ENCODE measurements at places on chromosomes 11 and 22.

- DNase-seq: no peak
These were observed 5.6 kb downstream of the OVOL1 start for GRCh38 chr11:65792456-65792855.

- DNase-seq: peak; percentile 58
These were observed 864 bp upstream of the EHBP1L1 start for GRCh38 chr11:65574811-65575567.

DNA sequence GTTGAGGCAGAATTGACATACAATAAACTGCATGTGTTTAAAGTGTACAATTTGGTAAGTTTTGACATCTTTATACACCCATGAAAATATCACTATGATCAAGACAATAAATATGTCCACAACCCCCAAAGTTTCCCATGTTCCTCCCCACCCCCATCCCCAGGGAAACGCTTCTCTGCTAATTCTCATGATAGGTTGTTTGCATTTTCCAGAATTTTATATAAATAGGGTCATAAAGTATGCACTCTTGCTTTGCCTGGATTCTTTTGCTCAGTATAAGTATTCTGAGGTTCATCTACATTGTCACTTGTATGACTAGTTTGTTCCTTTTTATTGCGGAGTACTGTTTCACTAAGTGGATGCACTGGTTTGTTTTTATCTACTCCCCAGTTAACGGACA lies 35.6 kb downstream of the MYEOV start:
- no peak for DNase-seq

GRCh38 chr11:35792148-35792845 lies 129.7 kb downstream of the TRIM44 start:
- DNase-seq: peak; percentile 52

DNA sequence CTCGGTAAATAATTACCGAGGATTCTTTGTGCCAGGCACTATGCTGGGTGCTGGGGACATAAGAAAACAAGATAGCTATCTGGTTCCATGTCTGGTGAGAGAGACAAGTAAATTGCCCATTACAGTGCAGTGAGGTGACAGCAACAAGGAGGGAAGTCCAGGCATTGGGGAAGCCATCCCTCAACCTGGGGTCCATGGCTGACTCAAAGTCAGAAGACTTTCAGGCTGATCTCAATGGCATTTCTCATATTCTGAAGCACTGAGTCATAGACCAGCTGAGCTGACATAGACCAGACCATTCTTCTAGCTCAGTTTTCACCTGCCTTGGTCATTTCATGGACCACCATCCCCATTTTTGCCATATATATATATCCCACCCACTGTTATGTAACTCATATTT lies 158.8 kb downstream of the TTC17 start:
- no peak for DNase-seq

DNA sequence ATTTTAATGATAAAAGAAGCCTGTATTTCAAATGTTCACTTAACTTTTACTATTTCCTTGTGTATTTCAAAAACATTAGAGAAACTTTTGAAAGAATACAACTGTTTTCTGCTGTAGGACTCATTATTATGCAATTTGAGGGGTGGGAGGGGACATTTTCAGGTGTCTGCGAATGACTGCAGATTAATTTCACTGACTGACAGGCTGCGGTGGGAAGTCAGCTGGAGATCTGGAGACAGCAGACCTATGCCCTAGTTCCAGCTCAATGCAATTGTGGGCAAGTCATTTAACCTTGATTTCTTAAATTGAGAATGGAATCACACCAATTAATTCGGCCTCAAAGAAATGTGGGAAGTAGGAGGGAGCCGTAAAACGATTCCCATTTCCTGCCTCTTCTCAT lies 128.7 kb downstream of the ARL14EP start:
- DNase-seq: no peak

DNA sequence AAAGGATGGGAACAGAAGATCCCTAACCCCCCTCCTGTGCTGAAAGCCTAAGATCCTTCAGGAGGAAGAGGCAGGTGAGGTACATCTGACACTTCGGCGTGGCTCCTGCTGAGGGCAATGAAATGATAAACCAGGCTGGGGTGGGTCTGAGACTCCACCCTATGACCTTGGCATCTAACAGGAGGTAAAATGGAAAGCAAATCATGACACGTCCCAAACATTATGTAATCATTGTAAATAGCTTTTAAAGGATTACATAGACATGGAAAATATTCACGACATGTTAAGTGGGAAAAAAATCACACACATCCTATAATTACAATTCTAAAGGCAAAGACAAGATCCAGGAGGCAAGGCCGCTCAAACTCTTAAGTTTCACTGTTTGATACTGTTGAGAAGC lies 70.5 kb downstream of the LINC01488 start:
- DNase-seq: no peak
